ENCODE measurements at places on chromosomes 7 and 10.

DNA sequence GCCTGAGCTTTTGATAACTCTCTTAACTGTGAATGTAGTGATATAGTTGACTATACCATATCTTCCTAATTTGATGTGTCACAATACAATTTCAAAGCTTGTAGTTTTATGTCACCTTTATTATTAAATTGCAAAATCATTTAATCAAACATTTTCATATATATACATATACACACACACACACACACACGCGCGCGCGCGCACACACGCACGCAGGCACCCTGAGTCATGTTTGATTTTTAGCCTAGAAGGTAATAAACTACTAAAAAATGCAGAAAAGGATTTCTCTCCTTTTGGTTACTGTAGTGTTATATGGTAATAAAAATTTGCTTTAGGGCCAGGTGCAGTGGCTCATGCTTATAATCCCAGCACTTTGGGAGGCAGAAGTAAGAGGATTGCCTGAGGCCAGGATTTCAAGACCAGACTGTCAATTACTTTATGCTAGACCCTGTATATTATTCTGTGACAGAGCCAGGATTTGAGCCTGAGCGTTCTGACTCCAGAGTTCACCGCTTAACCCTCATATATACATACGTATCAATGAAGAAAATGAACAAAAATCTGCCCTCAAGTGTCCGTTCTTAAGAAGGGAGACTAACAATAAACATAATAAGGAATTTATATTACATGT lies 89.6 kb downstream of the PODXL start:
- DNase-seq, result no peak

GRCh38 chr10:132665946-132666704 lies 119.8 kb downstream of the NKX6-2 start:
- DNase-seq, result peak; percentile 28

DNA sequence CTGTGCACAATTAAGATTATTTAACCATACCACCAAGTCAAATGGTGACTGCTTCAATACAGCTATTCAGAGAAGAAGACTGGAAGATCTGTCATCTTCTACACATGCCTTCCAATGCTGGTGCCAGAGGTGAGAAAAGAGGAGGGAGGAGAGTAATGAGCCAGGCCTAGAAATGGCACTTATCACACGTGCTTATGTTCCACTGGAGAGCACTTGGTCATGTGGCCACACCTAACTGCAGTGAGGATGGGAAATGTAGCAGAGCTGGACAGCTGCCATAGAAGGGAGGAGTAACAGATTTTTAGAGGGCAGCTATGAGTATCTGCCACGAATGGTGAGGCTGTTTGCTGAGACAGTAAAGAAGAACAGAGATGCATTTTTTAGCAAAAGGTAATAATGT lies 77.1 kb downstream of the MPLKIP start:
- no peak for DNase-seq

DNA sequence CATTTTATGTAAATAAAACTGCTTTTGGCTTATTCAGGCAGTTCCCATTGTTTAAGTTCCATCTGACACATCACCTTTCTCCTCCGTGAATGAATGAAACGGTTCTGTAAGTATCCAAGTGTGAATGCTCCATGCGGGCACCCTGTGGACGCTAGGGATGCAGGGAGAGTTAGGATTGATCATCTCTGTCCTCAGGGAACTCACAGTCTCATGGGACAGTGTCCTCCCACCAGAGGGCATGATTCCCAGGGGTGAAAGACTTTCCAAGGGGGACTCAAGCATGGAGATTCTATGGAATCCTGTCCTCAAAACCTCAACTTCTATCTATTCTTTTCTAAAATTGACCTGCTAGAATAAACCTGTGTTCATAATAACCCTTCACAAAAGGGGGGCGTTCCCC lies 98.8 kb downstream of the HECW1 start:
- no peak for DNase-seq

- DNase-seq, result no peak
Measured at GRCh38 chr7:123096434-123096833, 100.9 kb upstream of the TAS2R16 start.

GRCh38 chr7:151923097-151923876 lies 33.0 kb upstream of the GALNTL5 start:
- no peak for DNase-seq

DNA sequence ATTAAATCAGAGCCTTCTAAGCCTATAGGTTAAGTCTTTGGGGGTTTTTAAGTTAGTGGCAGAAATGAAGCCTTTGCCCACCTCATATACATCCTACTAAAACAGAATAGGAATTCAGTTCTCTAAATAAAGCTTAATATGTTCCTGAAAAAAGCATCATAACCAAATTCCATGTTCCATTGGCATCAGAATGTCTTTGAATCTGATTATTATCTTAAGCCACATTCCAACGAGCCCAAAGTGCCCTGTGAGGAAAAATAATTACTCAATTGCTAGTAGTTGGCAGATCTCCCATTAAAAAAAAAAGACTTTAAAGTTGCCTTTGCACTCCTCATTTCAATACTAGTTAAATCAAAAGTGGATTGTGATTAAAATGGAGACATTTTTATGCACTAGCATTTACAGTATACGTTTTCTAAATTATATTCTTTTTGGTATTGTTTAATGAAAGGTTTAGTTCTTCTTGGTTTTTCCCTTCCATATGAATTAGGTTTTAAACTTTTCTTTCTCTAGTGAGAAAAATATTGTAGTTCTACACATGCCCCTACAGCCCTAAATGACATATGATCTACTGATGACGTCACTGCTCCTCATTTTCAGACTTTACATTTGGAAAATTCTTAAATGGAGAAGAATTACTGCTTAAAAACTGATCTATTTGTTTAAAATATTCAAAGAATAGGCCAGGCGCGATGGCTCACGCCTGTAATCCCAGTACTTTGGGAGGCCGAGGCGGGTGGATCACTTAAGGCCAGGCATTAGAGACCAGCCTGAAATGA lies 54.3 kb upstream of the CABCOCO1 start:
- no peak for DNase-seq

GRCh38 chr7:47818796-47819606 lies 129.3 kb downstream of the PKD1L1 start:
- DNase-seq, result peak; percentile 21

GRCh38 chr10:20887706-20888555 lies 9.2 kb downstream of the NEBL start:
- no peak for DNase-seq

- DNase-seq, result no peak
Measured at GRCh38 chr7:113796557-113796956, 122.3 kb downstream of the PPP1R3A start.

DNA sequence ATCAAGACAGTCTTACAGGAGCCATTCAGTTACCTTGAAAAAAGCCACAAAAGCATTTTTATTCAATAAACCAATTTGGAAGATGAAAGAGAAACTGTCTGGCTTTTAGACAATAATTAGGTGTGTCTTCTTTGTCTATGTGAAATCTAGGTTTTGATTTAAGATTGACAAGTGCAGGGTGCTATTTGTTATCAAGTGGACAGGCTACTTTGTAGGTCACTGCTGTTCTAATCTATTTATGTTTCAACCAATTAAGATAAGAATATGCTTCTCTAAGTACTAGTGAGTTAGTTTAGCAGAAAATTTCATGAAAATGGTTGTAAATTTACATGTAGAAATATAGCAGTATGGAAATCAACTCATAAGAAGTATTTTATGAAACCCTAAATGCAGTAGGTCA lies 177.5 kb downstream of the CACNA2D1 start:
- DNase-seq, result no peak

DNA sequence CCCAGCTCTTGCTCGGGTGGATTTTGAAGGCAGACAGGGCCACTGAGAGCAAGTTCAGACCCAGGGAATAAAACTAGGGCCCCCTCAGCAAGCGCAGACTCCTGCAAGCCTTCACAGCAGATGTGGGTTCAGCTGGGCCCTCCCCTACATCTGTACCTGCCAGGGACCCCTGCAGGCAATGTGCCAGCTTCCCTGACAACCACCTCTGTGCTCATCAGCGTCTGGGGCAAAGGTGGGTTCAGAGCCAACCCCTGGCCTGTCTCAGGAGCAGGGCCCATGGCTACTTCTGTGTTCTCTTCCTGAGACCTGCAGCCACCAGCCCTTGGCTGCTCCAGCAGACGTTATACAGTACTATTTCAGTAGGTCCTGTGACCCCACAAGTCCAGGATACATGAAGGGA lies 189.5 kb downstream of the DIP2C start:
- no peak for DNase-seq

DNA sequence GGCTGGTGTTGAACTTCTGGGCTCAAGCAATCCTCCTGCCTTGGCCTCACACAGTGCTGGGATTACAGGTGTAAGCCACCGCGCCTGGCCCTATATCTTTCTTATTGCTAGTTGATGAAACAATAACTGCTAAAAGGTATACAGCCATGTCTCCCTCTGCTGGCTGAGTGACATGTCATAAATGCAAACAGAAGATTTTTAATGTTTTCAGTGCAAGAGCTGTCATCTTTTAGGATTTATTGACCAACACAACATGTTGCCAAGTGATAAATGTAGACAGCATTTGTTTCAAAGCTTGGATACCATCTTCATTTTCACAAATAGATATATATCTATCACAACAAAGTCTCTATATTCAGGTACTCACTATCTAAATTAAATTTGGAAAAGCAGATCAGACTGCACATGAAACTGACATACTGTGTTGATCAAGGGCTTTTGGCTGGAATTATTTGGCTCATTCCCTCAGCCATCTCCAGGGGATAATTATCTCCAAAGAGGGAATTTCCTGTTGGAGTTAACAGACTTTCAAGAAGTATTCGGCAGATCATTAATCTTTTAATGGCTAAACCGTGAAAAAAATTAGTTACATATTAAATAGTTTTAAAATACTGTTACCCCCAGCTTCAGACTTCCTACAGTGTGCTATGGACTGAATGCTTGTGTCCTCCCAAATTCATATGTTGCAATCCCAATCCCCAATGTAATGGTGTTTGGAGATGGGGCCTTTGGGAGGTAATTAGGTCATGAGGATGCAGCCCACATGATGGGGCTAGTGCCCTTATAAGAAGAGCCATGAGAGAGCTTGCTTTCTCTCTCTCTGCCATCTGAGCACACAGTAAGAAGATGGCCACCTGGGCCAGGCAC lies 41.3 kb upstream of the SRPK2 start:
- DNase-seq, result peak; percentile 20

- DNase-seq, result no peak
Measured at GRCh38 chr7:28297801-28298459, 114.4 kb upstream of the CREB5 start.

DNA sequence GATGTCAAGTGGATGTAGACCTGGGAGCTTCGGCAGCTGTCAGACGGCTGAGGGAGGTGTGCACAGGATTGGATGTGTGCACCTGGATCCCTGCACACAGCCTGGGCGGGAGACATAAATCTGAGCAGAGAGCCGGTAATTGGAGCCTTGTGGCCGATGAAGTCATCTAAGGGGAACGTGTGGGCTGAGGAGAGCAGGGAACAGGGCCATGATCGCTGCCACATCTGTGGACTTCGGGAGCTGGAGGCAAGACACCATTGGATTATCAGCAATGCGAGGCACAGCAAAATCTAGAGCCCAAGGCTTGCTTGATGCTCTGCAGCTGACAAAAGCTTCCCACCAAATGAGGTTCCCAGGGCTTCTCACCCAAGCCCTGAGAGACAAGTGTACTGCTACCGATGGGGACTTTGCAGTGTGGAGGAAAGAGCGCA lies 147.7 kb downstream of the PTPN20 start:
- no peak for DNase-seq

DNA sequence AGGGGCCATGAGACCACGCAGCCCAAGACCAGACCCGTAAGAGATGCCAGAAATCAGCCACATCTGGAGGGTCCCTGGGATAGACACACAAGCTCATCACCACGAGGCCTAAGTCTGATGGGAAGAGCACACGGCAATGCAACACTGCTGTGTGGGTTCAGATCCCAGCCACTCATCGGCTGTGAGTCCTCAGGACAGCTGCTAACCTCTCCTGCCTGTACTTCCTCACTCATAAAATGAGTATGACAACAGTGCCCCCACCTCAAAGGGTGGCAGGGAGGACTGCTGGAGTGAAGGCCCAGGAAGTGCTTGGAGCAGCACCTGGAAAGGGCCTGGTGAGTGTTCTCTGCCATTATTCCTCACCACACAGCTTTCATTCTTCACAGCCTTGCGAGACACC lies 60.9 kb downstream of the MAD1L1 start:
- DNase-seq, result no peak

GRCh38 chr10:66321723-66322665 lies 603.8 kb upstream of the LRRTM3 start:
- no peak for DNase-seq

DNA sequence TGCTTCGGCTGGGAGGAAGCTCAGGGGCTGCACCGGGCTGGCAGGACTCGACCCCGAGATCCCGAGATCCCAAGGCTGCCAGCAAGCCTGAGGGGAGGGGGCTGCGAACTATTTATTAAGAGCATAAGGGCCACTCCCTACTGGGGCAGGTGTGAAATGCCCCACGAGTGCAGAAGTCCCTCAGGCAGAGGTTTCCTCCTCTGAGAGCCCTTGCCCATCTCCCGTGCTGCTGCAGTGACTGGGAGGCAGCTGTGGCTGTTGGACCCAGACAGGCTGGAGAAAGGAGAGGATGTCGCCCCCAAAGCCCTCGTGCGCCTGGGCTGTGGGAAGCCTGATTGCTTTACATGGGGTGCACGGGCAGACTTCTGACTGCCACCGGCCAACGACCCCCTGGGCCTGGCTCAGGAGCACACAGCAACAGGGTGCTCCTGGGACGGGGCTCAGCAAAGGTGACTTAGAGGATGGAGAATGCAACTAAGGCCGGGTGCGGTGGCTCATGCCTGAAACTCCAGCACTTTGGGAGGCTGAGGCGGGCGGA lies 39.8 kb downstream of the RGS10 start:
- DNase-seq, result no peak

DNA sequence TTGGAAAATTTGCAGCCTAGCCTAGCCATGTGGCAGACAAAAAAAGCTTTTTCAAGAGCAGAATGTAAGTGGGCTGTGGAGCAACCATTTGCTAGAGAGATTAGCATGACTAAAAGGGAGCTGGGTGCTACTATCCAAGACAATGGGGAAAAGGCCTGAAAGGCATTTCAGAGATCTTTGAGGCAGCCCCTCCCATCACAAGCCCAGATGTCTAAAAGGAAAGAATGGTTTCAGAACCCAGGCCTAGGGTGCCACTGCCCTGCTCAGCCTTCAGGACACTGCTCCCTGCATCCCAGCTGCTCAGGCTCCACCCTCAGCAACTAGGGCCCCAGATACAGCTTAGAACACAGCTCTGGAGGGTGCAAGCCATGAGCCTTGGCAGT lies 24.7 kb downstream of the PNLIPRP3 start:
- no peak for DNase-seq

Data from stimulated activated CD8-positive, alpha-beta memory T cell treated with anti-CD3 and anti-CD28 coated beads, Interleukin-7, amount 100 ng/mL, for 48 hours (primary cell).